ENCODE measurements at places on chromosomes 3 and 15. TPM values are rescaled to one million over a fixed set of nuclear protein-coding genes. Genes with fewer than 3 reads are reported as not detected.

SYNPR gene
- 0.17 TPM for total RNA-seq

TMEM40 gene
- total RNA-seq: not detected

KCNMB3 gene
- total RNA-seq: 1.7 TPM

SPPL2A gene
- 190 TPM for total RNA-seq

FEZF2 gene
- not detected for total RNA-seq
